ENCODE measurements at places on chromosomes 5 and 9.

DNA sequence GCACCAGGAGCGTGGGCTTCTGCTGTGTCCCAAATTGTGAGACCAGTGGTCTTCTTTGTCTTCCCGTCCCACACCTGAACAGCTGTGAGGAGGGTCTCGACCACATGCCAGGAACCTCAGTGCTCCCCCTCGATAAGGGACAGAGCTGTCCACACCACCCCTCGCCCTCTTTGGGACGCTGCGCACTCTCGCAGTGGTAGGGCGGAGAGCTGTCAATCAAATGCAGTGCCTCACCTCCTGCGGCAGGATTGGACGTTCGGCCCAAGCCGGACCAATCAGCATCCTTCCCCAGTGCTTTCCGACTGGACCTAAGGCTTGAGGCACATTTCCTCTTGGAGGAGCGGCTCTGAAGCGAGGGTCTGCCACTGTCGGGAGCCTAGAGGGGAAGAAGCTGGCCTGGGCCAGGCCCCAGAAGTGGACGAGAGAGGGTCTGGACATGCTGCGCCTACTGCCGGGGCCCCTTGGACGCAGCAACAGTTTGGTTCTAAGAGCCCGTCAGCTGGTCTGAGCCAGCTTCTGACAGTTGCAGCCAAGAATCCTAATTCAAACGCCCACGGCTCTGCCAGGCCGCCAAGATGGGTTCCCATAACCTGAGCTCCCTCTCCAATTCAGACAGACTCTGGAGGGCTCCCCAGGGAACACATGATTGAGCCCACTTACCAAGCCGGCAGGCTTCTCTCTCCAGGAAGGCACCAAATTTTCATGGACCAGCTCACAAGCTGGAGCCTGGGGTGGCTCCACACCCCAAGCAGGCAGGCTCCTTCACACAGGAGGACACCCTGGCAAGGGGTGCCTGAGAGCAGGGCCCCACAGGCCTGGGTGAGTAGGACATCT, 28.1 kb upstream of the ADAMTS2 start:
- no peak for DNase-seq

- DNase-seq: no peak
Measured at GRCh38 chr5:1505506-1506241, 18.1 kb downstream of the LPCAT1 start.

GRCh38 chr9:85151741-85152140, 482.2 kb downstream of the NTRK2 start:
- no peak for DNase-seq

DNA sequence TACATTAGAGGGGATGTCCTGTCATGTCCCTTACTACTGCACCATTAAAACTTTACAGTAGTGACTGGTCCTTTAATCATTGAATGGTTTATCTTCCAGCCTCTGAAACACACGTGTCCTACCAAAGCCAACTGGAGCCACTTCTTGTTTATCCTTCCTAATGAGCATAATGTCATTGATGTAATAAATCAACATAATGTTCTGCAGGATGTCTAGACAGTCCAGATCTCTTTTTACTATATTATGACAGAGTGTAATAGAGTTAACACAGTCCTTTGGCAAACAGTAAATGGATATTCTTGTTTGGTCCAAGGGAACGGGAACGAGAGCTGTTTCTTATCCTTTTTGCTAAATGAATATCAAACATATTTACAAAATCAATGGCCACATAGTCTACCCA, 88.1 kb upstream of the PTPRD start:
- DNase-seq: no peak

DNA sequence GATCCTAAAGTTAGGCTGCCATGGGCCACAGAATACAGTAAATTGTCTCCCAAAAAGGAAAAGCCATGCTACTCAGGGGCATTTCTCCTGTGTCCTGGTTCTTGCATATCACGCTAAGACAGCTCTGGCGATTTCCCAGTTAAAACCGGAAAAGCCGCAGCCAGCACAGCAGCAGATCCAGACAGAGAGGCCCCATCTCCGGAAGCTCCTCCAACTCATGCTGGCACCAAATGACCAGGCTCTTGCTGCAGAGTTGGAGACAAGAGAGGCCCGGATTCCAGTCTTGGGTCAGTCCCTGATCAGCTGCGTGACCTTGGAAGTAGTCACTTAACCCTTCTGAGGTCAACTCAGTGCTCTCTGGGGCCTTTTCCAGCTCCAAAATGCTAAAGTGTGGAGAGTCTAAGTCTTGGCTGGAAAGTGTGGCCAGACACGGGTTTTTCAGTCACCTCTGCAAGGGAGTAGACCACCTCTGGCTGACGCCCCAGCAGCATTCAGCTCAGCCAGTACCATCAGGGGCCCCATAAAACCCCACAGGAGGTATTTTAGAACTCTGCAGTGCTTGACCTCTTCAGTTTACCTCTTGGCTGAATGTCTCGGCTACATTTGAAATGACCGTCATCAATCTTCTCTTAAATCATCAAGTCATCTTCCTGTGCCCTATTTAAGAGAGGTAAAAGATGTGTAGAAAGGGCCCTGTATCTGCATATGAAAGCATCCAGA, 16.2 kb downstream of the GDNF start:
- DNase-seq: no peak

DNA sequence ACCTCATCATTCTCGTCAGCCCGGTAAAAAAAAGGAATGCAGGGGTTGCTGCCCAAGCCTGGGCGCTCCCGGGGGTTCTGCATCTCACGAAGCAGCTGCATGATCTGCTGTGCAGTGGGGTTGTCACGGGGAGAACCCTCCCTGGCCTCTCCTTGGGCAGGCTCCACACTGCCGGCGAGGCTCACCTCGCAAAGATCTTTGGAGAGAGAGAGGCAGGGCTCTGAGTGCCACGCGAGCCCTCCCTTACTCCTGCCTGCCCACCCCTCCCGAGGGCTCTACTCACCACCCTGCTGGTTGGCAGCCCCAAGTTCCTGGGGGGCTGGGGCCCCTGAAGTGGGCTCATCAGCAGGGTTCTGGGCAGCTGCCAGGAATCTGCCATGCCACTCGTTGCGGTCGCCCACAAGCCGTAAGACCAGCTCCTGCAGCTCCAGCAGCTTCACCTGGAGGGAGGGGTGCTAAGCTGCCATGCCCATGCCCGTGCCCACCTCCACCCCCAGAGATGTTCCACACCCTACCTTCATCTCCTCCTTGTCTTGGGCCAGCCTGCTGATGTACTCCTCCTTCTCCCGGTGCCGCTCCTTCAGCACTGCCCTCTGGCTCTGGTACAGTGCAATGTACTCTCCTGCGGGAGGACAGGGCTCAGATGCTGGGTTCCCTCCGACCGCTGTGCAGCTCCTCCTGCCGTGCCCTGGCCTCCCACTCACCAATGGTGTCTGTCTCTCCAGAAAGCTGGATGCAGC, 18.6 kb downstream of the GOLGA2 start:
- no peak for DNase-seq

DNA sequence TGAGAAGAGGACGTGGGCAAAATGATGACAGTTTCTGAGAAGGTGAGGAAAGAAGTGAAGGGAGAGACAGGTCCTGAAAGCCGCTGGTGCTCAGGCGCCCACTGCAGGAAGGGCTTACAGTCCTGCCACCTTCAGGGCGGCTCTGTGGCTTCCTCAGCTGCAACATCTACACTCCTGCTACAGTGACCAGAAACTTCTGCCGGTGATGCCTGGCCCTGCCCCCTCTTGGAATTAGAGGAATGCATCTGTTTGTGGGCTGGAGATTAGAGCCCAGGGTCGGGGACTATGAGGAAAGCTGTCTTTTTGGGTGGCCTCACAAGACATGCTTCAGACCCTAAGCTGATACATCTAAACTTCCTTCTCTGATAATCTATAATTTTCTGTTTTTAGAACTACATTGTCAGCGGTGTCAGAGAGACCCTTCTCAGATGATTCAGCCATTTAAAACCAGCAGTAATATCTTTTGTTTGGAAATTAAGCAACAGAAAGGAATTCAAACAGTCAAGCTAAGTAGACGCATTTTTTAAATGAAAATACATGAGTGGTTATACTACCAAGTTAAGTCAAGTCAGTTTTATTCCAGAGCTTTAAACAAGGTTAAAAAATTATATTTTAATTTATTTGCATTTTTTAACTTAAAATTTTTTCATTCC, 30.4 kb downstream of the PRDM6 start:
- DNase-seq: no peak

DNA sequence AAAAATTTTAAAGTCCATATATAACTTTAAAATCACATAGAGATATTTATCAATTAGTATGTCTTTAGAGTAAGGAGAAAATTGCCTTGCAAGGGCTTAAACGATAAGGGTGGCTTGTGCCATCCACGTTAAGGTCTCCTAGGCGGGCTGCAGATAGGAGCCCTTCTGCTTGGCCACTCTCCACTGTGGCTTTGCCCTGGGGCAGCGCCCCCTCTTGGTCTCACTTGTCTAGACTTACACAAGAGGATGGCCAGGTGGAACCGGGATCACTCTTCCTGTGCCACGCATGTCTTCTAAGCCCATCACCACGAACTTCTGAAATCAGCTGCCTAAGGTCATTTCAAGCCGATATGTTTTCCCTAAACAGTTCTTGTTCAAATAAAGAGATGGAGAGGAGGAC, 2.9 kb downstream of the FPGS start:
- no peak for DNase-seq

- DNase-seq: no peak
Measured at GRCh38 chr9:11708899-11709298, 984.3 kb upstream of the TYRP1 start.

- no peak for DNase-seq
Measured at GRCh38 chr5:96839071-96839592, 31.4 kb upstream of the ERAP1 start.

GRCh38 chr5:144230806-144231205, 60.1 kb downstream of the KCTD16 start:
- no peak for DNase-seq

- no peak for DNase-seq
Measured at GRCh38 chr9:95307538-95307937, 10.0 kb downstream of the FANCC start.

GRCh38 chr9:22053178-22053577, 44.1 kb upstream of the CDKN2B start:
- DNase-seq: no peak

All from C1 segment of cervical spinal cord (tissue), 14 donors.